ENCODE measurements at places on chromosomes 7 and 10. TPM values are rescaled to one million over a fixed set of nuclear protein-coding genes. Genes with fewer than 3 reads are reported as not detected.

The CTNNA3 gene
- 6.9 TPM for total RNA-seq

The PTPN20 gene
- 17.5 TPM for total RNA-seq

The HOXA4 gene
- total RNA-seq: not detected

The TDRD1 gene
- under 0.01 TPM for total RNA-seq

The HOXA13 gene
- not detected for total RNA-seq

The PRKAR2B gene
- total RNA-seq: 174 TPM

The RBM17 gene
- total RNA-seq: 81.4 TPM

The TRIL gene
- total RNA-seq: 8.8 TPM

The NEUROG3 gene
- total RNA-seq: not detected

The RNF133 gene
- total RNA-seq: 1.6 TPM

The TAS2R41 gene
- not detected for total RNA-seq

The RNLS gene
- total RNA-seq: 8.1 TPM

The BCL7B gene
- total RNA-seq: 10.0 TPM

The DNAJC12 gene
- total RNA-seq: 1.9 TPM

The GPR146 gene
- total RNA-seq: 1.3 TPM

The TMEM140 gene
- total RNA-seq: not detected
